ENCODE measurements at places on chromosomes 6 and 20. TPM values are rescaled to one million over a fixed set of nuclear protein-coding genes. Genes with fewer than 3 reads are reported as not detected.

GRCh38 chr20:50398471-50398820, 111.7 kb upstream of the PTPN1 start:
- no peak for DNase-seq

GRCh38 chr6:137652961-137653705, 158.9 kb upstream of the OLIG3 start:
- DNase-seq: no peak

DNA sequence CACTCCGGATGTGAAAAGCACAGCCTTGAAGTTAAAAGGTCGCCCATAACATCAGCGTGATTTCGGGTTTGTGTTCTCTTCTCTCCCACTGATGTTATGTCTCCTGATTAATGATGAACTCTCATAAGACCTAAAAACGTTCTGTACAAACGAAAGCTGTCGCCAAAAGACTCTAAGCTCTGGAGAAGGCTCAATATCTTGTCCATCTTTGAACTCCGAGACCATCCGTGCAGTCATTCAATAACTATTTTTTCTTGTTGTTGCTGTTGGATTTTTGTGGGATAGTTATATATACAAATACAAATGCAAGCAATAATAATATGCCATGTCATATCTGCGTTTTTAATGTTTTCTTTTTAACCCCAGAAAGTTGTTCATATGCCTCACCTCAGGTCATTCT, 291.8 kb upstream of the MARCKS start:
- no peak for DNase-seq

DNA sequence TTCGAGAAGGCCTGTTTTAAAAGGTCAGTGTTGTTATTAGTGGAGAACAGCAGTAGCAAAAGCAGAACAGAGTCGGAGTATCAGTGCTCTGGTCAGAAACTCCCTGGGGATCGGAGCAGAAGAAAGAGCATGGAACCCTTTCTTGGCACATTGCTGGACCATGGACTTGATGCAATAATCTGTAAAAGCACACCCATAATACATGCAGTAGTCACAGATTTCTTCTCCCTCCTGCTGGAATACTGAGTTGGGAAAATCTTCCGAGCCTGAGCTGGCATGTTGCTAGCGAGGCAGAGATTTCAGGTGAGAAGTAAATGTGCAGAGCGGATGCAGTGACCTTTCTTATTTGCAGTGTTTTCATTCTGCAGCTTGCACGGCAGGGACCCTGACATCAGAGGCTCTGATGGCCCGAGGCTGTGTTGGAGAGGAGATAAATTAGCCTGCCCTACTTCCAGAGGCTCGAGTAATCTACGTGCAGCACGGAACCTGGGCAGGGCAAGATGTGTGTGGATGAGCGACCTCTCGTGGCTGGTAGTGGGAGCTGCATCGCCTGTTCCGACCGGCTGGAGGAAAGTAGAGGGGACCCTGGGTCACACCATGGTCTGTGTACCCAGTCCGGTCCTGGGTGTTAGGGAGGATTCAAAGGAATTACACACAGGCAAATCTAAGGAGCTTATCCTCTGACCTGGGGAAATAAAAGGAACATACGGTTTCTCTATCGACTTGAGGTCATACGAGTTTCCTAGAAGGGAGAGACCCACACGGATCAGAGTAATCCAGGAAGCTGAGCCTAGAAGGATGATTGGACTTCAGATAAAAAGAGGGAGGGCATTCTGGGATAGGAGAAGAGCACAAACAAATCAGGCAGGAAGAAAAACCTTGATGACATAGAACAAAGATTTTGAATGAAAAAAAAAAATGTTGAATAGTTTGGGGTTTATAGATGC, 137.0 kb upstream of the STMND1 start:
- peak; percentile 66 for DNase-seq

- DNase-seq: no peak
Observed at GRCh38 chr20:43189554-43190331, at the start of gene PTPRT. Gene PTPRT, minus strand, starts transcription at chr20:43189906. Its CDS starts 173 bp downstream, at chr20:43189733.

- peak; percentile 96 for DNase-seq
Observed at GRCh38 chr20:58209652-58210397, 18.6 kb downstream of the ANKRD60 start.

DNA sequence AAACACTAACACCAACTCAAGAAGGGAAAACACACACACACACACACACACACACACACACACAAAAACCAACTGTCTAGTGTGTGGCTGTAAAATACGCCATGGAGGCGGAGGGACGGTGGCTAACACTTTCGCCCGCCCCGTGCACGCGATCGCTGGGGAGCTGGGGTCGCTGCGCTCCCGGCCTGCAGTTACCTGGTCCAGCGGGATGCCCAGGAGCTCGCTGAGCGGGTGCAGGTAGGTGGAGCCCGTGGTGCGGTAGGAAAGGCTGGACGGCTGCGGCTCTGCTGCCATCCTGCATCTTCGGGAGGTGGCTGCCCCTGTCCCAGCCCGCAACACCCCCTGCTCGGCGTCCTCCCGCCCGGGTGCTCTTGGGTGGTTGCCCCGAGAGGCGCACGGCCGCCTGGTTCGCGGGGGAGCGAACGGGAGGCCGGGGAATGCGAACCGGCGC, 303 bp downstream of the MBOAT1 start:
- peak; percentile 82 for DNase-seq

GRCh38 chr6:38804358-38804757, 89.2 kb downstream of the DNAH8 start:
- DNase-seq: no peak

GRCh38 chr6:103027271-103027931, 1633.9 kb downstream of the GRIK2 start:
- DNase-seq: no peak

DNA sequence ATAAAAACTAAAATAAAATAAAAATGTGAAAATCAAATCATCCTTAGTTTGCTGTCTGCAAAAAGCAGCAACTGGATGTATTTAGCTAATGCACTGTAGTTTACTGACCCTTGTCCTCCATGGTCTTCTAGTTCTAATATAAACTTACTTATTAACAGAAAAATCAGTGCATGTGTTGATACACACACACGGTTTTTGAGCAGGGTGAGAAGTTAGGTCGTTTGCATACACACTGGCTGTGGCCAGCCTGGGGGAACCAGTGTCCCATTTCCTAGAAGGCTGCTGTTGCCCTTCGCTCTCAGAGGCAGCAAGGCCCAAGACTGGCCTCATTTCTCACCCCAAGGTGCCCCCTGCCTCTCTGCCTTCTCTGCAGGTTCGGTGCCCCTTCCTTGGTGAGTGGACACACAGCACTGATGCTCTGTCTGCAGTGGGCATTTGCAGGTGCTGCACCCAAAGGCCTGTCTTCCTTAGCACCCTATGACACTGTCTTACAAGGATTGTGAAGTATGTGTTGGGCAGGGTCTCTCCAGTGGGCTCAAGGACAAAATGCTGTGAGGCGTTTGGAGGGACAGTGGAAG, 168.5 kb downstream of the SCP2D1 start:
- DNase-seq: no peak

- DNase-seq: no peak
Observed at GRCh38 chr20:2385496-2385895, 4.8 kb downstream of the TGM6 start.

DNA sequence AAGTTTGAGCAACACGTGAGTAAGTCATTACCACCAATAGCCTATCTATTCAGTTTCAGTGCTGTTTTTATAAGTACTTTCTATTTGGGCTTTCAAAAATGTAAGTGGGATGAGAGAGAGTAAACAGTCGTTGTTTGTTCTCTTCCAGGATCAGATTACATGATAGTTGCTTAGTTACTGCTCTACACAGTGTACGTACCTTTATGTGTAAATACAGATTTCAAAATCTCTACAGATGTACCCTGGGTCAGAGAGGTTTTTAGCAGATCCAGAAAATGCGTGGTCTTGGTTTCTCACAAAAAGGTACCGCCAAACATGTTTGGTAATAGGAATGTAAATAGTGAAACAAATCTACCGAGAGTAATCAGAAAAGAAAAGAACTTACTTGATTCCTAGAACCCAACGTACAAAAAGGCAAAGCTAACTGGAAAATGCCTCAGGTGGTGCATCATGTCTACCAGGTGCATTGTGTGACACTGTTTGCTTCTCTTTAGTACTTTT, 421.1 kb downstream of the BCKDHB start:
- DNase-seq: no peak

- DNase-seq: peak; percentile 40
Observed at GRCh38 chr6:157982102-157982562, 469 bp downstream of the SYNJ2 start.

TIAM2 gene
- total RNA-seq: 12.9 TPM

ZNF217 gene
- total RNA-seq: 95.6 TPM

POU3F2 gene
- total RNA-seq: not detected

MMS22L gene
- 30.8 TPM for total RNA-seq

RIPPLY2 gene
- total RNA-seq: not detected

FOXS1 gene
- total RNA-seq: not detected

PMEPA1 gene
- 1,302 TPM for total RNA-seq

MAN1A1 gene
- 13.3 TPM for total RNA-seq

SMIM28 gene
- total RNA-seq: not detected

PACSIN1 gene
- 0.69 TPM for total RNA-seq

PROKR2 gene
- not detected for total RNA-seq

TOP1 gene
- 129 TPM for total RNA-seq

Data from Calu3 (cell line).